ENCODE measurements at places on chromosomes 3 and 15. TPM values are rescaled to one million over a fixed set of nuclear protein-coding genes. Genes with fewer than 3 reads are reported as not detected.

DNA sequence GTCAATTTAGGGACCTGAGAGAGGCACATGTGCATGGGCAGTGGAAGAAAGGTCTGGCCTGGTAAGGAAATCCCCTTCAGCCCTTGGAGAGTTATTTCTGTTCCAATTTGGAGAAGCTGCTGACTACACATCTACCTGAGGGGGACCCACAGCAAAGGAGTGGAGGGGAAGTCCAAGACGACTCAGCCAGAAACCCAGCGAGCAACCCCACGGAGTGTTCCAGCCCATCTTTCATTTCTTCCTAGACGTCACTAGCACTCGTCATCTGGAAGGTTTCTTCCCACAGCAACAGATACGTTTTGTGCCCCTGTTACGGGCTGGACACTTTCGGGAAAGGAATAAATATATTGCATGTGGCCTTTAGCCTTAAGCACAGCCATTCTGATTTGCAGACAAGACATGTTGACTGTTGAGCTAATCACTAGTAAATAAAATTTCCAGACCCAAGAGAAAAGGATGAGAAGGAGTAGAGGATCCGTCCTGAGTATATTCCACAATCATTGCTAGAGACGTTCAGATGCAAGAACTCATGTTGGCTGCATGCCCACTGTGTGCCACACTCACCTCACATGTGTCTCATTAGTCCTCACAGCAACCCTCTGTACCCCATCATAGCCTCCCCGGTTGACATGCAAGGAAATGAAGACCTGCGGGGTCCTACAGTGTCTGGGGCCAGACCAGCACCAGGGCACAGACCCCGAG, 7.8 kb upstream of the FAM174B start:
- DNase-seq: no peak

DNA sequence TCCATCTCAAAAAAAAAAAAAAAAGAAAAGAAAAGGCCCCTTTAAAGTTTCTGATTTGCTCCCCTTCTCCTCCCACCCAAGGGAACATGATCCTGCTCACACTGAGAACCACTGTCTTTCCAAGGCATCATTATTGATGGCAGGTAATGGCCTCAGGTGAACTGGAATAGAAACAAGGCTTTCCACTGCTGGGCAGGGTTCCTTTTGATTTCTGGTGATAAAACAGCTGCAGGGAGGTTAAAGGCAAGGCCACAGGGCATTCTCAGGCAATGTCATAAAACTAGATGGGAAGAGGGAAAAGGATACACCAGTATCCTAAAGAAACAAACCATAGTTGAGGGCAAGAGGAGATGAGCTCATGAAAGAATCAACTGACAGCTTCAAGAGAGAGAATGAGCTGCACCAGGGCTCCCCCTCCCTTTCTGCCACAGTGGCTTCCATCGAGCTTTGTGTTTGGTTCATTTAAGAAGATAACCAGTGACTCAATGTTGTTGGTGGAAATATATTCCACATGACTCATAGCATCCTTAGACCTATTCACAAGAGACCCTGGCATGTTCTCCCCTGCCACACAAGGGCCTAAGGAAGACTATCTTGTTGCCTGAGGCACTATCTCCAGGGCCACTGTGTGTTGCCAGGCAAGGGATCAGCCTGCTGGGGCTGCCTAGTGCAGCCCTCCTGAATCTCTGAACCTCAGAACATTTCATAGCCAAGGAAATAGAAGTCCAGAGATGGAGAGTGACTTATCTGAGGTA, 86.4 kb downstream of the WDR76 start:
- DNase-seq: no peak

DNA sequence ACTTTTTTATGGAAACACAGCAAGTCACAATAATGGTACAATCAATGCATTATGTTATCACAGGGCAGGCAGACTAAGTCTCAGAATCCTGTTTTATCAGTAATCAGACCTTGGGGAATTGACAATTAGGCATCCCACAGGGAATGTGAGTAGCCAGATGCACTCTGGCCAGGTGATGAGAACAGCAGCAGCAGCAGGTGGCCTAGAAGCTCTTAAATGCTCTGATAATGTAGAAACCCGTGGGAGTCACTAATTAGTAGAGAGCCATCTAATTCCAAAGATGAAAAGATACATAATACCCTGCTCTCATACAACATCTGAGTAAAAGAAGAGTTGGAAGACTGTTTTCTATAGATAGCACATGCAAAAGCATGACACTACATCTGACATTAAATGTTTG, 12.6 kb downstream of the CEP152 start:
- no peak for DNase-seq

PARP15 gene
- 47.2 TPM for total RNA-seq

DNA sequence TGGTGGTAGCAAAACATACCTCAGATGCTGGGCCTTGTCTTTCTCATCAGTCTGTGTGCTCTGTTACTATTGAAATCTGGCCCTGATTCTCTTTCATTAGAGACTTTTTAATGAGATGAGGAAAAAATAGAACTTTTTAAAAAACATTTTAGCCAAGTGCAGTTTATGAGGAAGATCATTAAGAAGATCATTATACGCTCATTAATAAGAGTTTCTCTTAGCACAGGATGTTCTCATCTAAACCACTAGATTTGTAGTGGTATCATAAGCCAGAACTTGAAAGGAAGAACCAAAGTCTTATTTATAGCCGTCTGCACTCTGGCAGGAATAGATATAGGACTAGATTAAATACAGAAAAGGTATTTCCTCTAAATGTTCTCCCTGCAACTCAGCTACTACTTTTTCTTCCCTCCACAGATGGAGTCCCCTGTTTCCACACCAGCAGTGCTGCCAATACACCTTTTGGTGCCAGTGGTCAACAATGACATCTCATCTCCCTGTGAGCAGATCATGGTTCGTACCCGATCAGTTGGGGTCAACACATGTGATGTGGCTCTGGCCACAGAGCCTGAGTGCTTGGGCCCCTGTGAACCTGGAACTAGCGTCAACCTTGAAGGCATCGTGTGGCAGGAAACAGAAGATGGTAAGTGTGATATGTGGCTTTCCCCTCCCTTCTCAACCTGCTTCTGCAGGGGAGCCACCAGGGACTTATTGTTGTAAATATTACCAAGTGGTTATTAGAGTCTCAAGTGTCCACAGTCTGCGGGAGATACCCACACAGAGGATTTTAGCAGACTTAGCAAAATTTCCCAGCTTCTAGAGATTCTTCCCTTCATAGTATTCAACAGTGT, 152.8 kb downstream of the RBPMS2 start:
- DNase-seq: peak; percentile 70

DNA sequence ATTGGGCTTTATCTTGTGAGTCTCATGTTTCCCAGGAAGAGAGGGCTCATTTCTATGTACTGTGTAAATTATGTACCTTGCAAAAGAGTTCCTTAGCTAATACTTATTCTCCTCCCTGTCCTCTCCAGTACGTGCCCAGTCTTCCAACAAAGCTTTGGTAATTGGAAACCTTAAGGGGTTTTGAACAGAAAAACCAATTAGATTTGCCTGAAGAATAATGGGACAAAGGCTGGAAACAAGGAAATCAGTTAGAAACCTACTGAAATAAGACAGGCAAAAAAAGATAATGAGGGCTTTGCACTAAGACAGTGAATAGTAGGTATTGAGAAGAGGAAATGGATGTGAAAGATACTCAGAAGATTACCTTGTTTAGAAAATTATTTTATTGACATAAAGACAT, 82.5 kb downstream of the SPRED1 start:
- no peak for DNase-seq

- no peak for DNase-seq
These were observed 420.5 kb downstream of the GABRB3 start for GRCh38 chr15:26352406-26352805.

DNA sequence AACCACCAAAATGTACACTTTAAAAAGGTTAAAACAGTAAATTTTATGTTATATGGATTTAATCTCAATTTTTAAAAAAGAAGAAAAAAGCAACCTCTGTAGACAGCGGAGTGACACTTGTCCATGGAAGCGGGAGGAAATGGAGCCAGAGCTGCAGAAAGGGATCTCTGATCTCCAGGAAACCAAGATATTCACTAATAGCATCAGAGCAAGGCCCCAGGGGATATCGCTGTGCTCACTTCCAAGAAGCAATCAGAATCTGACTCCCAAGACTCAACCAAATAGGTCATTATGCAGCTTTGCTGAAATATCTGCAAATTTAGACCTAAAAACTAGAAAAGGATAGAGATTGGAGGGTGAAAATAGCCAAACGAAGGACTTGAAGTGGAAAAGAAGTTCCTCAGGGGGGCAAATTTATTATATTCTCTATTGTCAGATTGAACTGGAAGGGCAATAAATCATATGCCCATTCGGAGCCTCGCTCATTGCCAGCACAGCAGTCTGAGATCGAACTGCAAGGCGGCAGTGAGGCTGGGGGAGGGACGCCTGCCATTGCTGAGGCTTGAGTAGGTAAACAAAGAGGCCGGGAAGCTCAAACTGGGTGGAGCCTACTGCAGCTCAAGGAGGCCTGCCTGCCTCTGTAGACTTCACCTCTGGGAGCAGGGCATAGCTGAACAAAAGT, 62.0 kb upstream of the ATP2C1 start:
- DNase-seq: no peak

- peak; percentile 20 for DNase-seq
These were observed 433.8 kb upstream of the CBLB start for GRCh38 chr3:106302451-106303221.

GRCh38 chr3:197349368-197349767, 51.0 kb upstream of the DLG1 start:
- DNase-seq: no peak

EFCC1 gene
- total RNA-seq: not detected

DNA sequence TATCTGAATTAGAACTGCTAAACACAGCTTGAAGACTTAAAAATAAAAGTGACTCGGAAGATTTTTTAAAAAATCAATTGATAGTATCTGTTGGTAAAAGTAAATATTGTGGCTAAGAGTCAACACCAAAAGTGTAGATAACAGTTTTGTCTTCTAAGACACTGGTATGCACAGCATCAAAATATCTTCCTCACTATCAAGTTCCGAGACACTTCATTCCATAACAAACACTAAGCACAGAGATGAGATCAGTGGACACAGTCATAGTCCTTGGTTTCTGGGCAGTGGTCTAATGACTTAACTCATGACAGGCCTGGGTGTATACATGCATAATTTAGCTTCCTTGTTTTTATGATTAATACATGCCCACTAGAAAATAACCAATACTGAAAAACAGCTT, 63.2 kb downstream of the PXYLP1 start:
- no peak for DNase-seq

RETNLB gene
- not detected for total RNA-seq

DNA sequence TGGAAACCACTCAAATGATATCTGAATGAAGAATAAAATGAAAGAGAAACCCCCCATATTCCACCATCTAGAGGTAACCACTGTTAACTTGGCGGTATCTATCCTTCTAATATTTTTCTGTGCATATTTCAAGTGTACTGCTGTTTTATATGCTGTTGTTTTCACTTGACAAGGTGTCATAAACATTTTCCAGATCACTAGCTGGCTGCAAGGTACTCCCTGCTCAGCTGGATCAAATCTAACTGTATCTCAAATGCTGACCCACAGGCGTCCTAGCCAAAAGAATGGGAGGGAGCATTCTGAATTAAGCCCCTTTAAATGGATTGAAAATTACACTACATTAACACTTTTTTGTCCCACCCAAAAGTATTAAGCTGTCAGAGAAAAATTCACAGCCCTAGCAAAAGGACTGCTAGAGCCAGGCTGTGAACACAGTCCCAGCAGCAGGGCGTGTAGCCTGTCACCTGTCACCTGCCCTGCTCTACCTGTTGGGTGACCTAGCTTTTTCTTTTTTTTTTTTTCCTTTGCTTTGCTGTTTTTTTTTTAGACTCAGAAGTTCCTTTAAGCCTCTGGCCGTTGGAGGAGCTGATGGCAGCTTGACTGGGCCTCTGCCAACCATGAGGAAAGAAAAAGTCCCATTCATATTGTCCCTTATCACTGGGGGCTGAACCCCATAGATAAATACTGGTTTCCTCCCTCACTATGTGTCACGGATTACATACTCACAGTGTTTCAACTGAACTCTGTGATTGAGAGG, 93.7 kb upstream of the TSC22D2 start:
- DNase-seq: no peak

BCL2A1 gene
- 14.1 TPM for total RNA-seq

DNA sequence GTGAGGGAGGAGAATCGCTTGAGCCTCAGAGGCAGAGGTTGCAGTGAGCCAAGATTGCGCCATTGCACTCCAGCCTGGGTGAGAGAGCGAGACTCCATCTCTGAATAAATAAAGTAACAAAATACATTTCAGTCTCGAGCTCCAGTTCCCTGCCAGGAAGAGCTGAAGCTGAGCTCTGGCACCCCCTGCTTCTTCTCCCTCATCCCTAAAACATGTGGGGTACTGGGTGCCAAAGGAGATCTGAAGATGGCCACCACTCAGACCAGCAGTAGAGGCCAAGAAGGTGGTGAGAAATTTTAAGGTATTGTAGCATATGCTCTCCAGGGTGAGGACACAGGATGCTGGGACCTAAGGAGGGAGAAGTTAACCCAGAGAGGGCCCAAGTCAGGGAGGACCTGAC, 75.0 kb upstream of the CGNL1 start:
- no peak for DNase-seq

- no peak for DNase-seq
These were observed 24.3 kb downstream of the PDZRN3 start for GRCh38 chr3:73600293-73600938.

GHRL gene
- 0.91 TPM for total RNA-seq

AGBL1 gene
- total RNA-seq: not detected

HDGFL3 gene
- 23.3 TPM for total RNA-seq

- no peak for DNase-seq
These were observed 28.0 kb upstream of the VGLL4 start for GRCh38 chr3:11671648-11672100.

CHL1 gene
- not detected for total RNA-seq

GRCh38 chr3:51269466-51269865, 115.6 kb upstream of the MANF start:
- no peak for DNase-seq

DNA sequence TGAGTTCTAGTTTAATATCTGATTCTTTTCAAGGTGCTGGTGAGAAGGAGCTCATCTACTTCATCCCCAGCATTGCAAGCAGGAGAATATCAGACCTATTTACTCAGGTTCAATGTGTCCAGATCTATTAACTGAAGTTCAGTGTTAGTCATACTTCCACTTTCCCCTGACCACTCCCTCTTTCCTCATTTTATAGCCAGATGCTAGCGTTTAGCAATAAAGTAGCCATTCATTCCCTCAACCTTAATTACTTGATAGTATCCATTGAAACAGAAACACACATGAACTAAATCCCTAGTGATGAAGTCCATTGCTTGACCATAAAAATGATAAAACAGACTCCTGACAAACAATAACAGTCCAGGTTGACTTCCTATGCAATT, 60.0 kb downstream of the RPL22L1 start:
- DNase-seq: no peak

- DNase-seq: no peak
These were observed 141.0 kb upstream of the ARHGEF26 start for GRCh38 chr3:153980252-153980590.

LTF gene
- not detected for total RNA-seq

All from activated CD4-positive, alpha-beta memory T cell treated with anti-CD3 and anti-CD28 coated beads, Interleukin-2, amount 10 ng/mL, durations not matched to agents 7 days and 5 days (primary cell).